NCI-H187 treated with DMSO at 0.1 percent for 48 hours (cell line): ENCODE measurements at places on chromosomes 1 and 21.
A peak's percentile ranks its signal among the peaks of the same experiment; 100 is the strongest.

GRCh38 chr1:25804964-25805862 lies 5.2 kb downstream of the SELENON start:
- no peak for DNase-seq

DNA sequence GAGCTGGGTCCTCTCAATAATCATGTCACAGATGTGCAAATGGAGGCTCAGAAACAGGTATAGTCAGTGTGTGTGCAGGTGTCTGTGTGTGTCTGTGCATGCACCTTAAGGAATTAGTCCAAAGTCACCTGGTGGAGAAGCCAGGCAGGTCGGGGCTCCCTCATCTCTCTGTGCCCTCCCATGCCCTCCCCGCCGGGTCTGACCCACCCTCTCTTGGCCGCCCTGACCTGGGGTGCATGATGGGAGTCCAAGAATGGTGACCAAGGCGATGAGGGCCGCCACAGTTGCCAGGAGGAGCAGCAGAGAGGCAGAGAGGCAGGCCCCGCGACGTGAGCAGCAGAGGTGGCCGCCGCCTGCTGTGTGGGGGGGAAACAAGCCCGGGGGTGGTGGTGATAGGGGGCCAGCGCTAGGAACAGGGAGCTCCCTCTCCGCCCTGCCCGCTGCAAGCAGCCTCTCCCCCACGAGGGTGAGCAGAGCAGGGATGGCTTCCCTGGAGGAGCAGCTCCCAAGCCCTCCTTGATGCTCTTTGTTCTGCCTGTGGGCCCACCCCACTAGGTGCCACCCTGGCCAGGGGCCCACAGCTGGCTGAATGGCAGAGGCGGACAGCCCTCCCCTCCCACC lies 3.9 kb downstream of the LDLRAD1 start:
- no peak for DNase-seq

GRCh38 chr1:1355416-1355815 lies 2.9 kb downstream of the MXRA8 start:
- DNase-seq = no peak

DNA sequence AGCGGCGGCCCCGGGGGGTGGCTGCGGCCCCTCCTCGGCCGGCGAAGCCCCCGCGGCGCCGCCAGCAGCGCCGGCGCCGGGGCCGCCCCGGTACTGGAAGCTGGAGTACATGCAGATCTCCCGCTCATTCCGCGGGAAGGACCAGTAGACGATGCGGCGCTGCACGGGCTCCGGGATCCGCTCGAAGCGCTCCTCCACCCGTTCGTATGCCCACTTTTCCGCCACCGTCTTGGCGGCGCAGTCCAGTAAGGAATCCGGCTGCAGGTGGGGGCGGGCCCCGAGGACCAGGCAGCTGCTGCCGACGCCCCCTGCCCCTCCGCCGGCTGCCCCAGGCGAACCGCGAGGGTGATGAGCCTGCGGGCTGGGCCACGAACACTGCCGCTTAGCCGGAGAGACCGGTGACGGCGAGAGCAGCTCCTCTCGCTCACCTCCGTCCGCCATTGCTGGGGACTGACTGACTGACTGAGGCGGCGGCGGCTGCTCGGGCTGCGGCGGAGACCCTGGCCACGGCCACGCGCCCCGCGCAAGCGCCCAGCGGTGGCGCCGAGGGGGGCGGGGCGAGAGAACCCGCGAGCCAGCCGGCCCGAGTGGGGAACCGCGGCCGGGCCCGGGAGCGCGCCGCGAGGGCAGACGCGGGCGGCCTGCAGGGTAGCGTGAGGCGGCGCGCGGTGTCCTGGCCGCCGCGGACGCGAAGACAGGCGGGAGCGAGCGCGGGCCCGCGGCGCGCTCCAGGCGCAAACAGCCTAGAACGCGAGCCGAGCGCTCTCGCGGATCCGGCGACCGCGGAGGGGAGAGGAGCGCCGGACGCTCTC lies at the start of gene ZSWIM5:
Gene ZSWIM5, minus strand, starts transcription at position 696 of the 812 bp plus-strand sequence. Its CDS starts 255 bp downstream, at position 441.
- no peak for DNase-seq

GRCh38 chr1:109399326-109399957 lies 1.7 kb upstream of the SORT1 start:
- DNase-seq = peak; percentile 21

DNA sequence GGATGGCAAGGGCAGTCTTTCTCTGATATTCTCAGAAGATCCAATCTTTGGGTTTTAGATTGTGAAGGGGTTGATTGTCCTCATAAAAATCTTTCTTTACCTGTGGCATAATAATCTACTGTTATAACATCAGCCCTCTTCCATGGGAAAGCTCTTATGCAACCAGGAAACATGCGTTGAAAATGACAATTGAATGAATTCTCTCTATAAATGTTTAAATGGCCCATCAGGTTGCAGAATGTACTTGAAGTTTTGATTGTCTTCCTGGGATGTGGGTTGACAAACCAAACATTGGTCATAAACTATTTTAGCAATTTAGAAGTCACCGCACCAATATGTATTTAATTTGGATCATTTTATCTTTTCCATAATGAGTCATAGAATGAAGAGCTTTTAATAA lies 31.7 kb upstream of the ITLN1 start:
- no peak for DNase-seq

DNA sequence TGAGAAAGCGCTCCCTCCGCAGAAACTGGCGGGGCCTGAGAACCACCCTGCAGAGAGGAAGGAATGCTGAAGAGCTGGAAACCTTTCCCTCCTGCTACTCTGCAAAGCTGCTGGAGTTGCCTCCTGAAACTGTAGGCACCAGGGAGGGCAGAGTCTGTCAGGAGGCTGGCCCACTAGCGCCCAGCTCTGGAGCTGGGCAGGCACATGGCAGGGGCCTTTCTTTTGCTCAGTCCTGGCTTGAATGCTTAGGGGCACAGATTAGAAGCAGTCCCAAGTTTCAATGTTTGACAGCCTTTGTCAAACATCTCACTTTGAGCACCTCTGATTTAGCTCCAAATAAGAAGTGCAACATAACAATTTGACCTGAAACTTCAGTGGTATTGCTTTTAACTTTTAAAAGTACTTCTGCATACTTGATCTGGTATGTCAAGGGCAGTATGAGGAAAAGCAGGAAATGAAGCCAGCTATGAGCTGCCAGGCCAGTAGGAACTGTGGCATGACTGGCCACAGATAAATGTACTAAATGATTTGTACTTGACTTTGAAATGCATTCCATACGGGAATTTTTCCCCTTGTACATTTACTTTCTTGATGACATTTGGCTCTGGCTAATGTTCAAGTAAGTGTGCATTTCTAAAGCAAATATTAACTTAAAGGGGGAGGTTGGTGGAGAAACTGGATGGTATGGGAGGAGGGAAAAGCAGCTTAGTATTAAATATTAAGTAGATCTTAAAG lies 7.2 kb downstream of the C1orf116 start:
- DNase-seq = no peak

DNA sequence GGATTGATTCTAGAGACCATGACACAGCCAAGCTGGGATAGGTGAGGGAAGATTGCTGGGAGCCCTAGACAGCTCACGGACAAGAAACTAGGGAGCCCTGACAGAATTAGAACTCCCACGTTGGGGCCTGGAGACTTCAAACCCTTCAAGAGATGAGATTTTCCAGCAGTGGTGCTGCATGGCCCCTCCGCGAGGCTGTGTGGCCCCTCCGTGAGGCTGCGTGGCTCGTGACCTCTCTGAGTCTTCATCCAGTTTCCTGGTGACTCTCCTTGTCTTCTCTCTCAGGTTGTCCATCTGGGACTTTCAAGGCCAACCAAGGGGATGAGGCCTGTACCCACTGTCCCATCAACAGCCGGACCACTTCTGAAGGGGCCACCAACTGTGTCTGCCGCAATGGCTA lies 109.9 kb downstream of the LACTBL1 start:
- DNase-seq = no peak

GRCh38 chr1:41880950-41881885 lies 37.5 kb downstream of the HIVEP3 start:
- no peak for DNase-seq

DNA sequence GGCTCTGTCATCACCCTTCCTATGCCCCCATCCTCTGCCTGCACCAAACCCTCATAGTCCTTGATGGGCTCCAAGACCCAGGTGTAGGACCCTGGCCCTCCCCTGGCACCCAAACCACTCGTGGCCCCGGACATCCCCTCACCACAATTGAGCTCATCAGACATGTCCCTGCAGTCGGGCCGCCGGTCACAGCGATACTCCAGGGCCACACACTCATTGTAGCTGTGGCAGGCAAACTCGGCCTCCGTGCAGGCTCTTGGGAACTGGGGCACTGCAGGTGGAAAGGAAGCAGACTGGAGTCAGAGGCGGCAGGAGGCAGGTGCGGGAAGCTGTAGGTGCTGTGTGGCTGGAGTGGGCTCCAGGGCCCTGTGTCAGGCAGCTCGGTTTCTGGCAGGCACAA lies 49.3 kb downstream of the HSPG2 start:
- DNase-seq = no peak

GRCh38 chr1:40873863-40874472 lies 11.8 kb upstream of the CITED4 start:
- DNase-seq = no peak

- DNase-seq = no peak
These were observed 28.3 kb downstream of the SLC30A7 start for GRCh38 chr1:100924212-100924611.

DNA sequence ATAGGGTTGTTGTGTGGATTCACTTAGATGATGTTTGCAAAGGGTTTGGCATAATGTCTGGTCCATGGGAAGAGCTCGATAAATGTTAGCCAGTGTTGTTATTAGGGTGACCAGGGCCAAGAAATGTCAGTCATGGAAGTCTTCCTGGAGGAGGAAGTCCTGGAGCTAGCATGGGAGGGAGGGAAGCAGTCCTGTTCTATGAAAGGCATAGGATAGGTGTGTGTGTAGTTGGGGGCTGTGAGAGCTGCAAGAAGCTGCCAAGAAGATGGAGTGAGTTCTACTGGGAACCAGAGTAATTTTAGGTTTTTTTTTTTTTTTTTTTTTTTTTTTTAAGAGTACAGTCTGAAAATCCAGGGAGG lies 4.7 kb downstream of the LGR6 start:
- no peak for DNase-seq

GRCh38 chr1:43349594-43350306 lies 9.0 kb upstream of the CDC20 start:
- DNase-seq = no peak

DNA sequence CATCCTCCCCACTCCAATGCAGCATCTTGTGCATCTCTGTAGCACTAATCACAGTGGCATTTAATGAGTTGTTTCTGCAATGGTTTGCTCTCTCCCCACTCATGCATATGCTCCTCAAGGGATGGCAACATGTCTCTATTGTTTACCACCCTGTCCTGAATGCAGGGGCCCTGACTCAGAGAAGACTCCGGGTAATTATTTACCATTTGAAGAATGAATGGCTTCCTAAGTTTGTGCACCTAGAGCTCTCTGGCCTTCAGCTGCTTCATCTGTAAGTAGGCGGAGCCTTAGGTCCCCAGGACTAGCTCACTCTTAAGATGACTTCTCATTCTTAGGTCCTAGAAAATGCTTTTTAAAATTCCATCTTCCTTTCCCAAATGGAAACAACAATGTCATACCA lies 63.7 kb upstream of the IGSF21 start:
- DNase-seq = no peak

- DNase-seq = no peak
These were observed 2.6 kb downstream of the GADD45A start for GRCh38 chr1:67687649-67688048.

DNA sequence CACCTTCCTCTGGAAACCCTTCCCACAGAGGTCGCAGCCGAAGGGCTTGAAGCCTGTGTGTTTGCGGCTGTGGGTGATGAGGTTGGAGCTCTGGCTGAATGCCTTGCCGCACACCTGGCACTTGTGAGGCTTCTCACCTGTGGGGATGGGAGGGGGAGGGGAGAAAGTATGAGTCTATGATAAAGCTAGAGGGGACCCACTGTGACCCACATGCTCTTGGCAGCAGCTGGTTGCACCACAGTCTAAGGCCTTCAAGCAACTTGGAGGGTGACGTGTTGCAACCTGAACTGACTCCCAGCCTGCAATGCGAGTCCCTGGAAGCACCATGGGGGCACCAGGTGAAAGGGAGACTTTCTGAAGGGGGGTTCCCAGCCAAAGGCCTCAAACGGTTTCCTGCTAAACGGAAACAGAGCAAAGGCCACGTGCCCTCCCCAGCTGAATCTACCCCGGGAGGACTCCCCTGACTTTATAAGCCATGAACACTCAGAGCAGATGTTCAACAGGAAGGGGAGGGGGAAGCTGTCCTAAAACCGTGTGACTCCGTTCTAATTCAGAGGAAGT lies 10.6 kb downstream of the GFI1 start:
- no peak for DNase-seq

- no peak for DNase-seq
These were observed 812.3 kb downstream of the ADGRL2 start for GRCh38 chr1:82612986-82613385.

DNA sequence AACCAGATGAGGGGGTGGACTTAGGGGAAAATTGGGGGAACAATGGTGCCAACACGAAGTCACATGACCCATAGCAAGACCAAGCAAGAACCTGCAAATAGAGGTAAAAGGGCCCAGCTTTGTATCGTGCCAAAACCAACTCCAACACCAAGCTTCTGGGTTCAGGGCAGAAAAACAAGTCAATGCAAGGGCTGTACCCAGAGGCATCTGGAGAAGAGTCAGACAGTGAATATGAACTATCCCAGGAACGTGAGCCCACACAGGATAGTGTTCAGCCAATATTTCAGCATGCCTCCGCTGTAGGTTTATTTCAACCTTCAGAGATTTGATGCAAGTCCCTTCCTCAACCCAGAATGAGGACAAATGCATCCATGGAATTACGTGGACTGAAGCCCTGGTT lies 15.0 kb upstream of the ZMYM6 start:
- no peak for DNase-seq

- DNase-seq = no peak
These were observed 26.8 kb upstream of the COL6A2 start for GRCh38 chr21:46071082-46071481.

DNA sequence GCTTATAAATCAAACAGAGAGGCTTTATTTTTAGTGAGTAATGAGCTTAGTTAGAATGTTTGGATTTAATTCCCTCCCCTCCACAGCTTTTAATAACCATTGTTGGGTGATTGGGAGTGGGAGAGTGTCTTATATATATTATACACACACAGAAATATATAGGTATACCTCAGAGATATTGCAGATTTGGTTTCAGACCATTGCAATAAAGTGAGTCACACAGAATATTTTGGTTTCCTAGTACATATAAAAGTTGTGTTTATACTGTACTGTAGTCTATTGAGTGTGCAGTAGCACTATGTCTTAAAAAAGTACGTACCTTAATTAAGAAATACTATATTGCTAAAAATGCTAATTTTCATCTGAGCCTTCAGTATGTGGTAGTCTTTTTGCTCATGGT lies 44.4 kb downstream of the RPS6KC1 start:
- DNase-seq = no peak

DNA sequence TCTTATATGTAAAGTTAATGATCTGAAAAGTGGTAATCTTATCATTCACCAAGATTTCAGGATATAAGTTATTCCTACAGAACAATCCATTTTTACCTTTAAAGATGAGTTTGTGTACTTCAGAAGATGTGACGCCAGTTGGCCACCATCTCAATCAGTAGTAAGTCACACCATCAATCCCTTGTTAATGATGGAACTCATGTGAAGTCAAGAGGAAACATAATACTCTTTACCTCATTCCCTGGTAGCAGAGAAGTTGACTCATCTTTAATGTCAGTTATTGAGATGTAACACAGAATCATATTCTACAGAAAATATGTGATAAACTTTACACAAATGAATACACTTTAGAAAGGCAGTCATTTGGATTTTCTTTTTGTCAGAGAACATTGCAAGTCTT lies 38.2 kb downstream of the MRPL39 start:
- no peak for DNase-seq

GRCh38 chr1:115060501-115060900 lies 28.8 kb downstream of the TSPAN2 start:
- no peak for DNase-seq
